Endothelial cell (in vitro differentiated cells): ENCODE measurements at places on chromosomes 3 and 15. TPM values are rescaled to one million over a fixed set of nuclear protein-coding genes. Genes with fewer than 3 reads are reported as not detected.

Gene ZBTB47
- total RNA-seq, result 20.5 TPM

Gene GNAT1
- total RNA-seq, result 0.59 TPM

Gene HACL1
- 17.5 TPM for total RNA-seq

Gene AP4E1
- total RNA-seq, result 7.4 TPM

GRCh38 chr3:158765518-158766205 lies 33.4 kb upstream of the RARRES1 start:
- no peak for DNase-seq

- no peak for DNase-seq
Observed at GRCh38 chr15:84606653-84607120, 5.9 kb downstream of the ZSCAN2 start.

DNA sequence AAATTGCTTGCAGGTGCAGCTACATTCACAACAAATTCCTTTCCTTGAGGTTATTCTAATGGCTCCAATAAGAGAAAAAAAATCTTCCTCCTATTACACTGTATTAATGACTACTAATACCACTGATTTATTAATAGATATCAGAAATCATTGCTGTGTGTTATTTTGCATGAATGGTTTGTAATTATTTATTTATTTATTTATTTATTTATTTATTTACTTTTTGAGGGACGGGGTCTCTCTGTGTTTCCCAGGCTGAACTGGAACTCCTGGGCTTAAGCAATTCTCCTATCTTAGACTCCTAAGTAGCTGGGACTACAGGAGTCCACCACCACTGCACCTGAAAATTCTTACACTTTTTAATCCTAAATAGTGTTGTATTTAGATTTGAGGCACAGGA lies 390.4 kb downstream of the SI start:
- DNase-seq, result no peak

GRCh38 chr3:125611908-125612307 lies 16.6 kb upstream of the OSBPL11 start:
- DNase-seq, result no peak

GRCh38 chr3:72065236-72065635 lies 280.3 kb upstream of the PROK2 start:
- DNase-seq, result no peak
